ENCODE measurements at places on chromosomes 3 and 15.

DNA sequence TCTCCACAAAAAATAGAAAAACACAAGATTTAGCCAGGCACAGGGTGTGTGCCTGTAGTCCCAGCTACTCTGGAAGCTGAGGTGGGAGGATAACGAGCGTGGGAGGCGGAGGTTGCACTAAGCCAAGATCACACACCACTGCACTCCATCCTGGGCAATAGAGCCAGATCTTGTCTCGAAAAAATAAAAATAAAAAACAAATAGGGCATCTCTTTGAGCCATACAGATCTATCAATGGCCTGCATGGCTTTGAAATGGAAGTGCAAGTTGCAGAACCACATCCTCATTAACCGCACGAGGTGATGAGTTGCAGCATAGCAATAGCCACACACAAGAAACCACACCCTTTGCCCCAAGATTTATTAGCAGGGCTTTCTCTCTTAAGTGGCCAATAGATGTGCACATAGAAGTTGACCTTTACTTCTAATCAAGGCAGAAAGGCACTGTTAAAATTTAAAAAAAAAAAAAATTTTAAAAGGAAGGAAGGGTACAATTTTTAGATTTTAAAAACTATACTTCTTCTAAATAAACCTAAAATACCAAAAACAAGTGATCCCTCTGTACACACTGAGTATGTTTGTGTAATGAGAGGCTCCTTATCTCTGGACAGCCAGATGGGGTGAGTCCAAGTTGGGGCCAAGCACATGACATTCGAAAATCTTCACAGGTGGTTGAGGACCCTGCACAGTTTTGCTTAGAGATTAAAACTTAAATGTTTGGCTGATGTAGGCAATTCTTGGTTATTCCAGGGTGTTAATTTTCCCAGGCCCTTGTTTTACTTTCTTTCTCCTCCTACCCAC is 53.4 kb downstream of the FILIP1L start:
- DNase-seq = no peak

- DNase-seq = no peak
Measured at GRCh38 chr15:89074402-89075012, 13.7 kb upstream of the ABHD2 start.

DNA sequence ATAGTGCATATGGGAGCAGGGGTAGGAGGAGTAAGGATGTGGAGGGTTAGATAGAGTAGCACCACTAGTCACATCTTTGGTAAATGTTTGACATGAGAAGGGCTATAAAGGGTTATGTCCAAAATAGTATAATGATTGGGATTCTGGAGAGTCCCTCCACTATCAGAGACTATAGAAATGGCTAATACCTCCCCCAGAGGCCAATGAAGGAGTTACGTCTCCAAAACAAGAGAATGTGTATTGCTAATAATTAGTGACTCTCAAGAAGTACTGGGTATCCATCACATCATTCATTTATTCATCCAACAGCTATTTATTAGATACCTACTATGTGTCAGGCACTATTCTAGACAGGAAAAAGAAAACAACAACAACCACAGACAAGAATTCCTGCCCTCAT is 203.7 kb upstream of the UMPS start:
- no peak for DNase-seq

DNA sequence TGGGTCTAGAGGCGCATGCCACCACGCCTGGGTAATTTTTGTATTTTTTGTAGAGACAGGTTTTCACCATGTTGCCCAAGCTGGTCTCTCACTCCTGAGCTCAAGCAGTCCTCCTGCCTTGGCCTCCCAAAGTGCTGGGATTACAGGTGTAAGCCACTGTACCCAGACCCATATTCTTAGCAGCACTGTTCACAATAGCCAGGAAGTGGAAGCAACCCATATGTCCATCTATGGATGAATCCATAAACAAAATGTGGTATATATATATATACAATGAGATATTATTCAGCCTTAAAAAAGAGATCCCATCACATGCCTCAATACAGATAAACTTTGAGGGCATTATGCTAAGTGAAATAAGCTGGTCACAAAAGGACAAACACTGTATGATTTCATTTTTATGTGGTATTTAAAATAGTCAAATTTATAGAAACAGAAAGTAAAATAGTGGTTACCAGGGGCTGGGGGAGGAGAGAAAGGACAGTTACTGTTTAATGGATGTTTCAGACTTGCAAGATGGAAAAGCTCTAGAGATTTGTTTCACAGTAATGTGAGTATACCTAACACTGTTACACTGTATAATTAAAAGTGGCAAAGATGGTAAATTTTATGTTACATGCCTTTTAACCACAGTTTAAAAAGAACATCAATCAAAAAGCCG is 35.7 kb upstream of the GRAMD1C start:
- no peak for DNase-seq

- DNase-seq = no peak
Measured at GRCh38 chr3:11096266-11097139, 57.8 kb upstream of the HRH1 start.

GRCh38 chr15:67407786-67408185 is 113.1 kb upstream of the C15orf61 start:
- no peak for DNase-seq

GRCh38 chr3:142597906-142598305 is 1.7 kb downstream of the PLS1 start:
- no peak for DNase-seq

GRCh38 chr3:149954812-149955211 is 15.9 kb downstream of the PFN2 start:
- no peak for DNase-seq

DNA sequence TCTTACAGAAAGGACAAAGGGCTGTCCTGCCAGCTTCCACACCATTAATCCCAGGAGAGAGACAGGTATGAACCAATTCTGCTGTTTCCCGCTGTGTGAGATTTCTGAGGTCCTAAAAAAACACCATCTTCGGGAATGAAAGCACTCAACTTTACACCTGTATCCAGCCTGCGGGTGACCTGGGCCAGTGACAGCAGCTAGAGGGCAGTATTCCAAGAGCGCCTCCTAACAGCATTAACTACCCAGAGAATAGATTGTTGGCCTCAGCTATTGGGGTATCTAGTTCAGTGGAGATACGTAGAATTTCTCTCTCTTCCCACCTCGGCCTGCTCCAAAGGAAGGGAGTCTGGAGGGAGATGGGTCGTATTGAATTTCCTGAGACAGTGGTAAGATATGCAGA is 55.1 kb downstream of the WDR76 start:
- no peak for DNase-seq

DNA sequence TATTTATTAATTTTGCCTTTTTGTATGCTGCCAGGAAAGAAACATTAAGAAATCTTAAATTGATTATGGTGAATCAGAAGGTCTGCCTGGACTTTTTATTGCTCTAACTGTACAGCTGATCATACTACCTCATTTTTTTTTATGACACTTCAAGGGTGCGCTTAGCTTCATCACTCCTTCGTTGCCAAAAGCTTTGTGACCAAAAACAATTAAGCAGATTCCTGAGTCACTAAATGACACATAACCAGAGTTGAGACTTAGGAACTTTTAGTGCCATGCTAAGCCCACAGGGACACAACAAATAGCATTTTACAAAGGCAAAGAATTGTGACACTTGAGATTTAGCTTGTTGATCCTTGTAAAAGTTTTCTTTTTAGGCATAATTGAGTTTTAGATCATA is 4.9 kb downstream of the ADIPOQ start:
- DNase-seq = no peak

DNA sequence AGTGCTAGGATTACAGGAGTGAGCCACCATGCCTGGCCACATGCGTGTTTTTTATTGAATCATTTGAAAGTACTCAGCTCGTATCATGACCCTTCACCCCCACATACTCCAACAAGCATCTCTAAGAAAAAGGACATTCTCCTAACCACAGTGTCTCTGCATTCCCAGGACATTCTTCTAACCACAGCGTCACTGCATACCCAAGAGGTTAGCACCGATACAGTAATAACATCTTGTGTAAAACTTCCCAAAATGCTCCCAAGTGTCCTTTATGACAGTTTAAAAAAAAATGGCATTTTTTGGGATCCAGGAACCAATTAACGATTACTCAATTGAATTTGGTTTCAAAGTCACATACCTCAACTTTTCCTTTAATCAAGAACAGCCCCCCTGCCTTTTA is 39.6 kb downstream of the FLNB start:
- DNase-seq = no peak

DNA sequence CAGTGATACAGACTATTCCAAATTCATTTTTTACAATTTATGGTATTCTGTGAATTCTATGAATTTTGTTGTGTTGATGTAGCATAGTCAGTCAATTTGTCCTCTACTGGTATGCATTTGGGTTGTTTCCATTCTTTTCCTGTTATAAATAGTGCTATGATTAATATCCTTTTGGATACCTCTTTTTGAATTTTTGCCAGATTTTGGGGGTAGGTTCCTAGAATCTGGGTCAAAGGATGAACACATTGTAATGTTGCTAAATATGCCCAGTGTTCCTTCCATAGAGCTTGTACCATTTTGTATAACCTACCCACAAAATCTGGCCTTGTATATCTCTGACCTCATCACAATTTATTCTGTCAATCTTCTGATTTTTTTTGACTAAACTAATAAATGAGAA is 44.4 kb upstream of the C3orf38 start:
- DNase-seq = no peak

DNA sequence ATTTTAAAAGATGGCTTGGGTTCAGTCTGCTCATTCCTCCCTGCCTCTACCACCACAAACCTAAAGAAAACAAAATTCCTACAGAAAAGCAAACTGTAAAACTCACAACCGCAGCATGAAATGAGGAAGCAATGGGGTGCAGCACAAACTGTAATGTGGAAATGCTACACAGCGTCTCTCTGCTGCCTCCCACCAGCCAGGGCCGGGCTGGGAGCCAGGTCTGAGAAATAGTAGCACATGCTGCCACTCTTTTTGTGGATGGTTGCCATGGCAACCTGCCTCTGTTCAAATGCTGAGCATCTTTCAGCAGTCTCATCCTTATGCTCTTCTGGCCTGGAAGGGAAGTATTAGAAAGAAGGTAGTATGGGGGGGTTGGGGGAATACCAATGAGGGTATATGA is 55.4 kb downstream of the EOMES start:
- DNase-seq = peak; percentile 65

DNA sequence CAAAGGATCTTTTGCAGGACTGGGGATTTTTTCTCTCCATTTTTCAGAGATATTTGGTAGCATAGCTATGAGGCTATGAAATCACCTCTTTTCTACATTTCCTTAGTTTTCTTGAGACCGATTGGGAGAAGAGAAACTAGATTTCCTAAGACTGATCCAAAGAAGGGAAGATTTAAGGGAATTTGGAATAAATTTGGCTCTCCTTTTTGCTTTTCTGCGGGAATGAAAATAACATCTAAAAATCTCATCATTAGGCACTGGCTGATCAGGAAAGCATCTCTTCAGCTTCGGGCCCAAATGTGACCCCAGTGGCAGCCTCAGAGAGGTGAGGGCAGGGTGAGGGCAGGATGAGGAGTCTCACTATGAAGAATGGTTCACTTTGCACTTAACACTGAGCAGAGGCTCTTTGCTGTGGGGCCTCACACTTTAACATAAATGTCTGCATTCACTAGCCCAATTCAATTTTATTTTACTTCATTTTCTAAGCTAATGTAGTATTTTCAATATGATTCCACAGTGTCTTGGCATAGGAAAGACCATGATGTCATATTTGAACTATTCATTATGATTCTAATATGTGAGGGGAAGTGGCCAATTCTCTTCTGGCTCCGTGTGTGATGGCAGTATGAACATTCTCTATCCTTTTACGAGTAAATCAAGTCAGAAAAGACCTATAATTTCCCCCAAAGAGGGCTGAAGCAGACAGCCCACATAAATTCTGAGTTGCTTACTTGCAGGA is 193.2 kb downstream of the MEX3B start:
- DNase-seq = no peak

GRCh38 chr15:65033659-65034269 is 4.3 kb upstream of the MTFMT start:
- no peak for DNase-seq

DNA sequence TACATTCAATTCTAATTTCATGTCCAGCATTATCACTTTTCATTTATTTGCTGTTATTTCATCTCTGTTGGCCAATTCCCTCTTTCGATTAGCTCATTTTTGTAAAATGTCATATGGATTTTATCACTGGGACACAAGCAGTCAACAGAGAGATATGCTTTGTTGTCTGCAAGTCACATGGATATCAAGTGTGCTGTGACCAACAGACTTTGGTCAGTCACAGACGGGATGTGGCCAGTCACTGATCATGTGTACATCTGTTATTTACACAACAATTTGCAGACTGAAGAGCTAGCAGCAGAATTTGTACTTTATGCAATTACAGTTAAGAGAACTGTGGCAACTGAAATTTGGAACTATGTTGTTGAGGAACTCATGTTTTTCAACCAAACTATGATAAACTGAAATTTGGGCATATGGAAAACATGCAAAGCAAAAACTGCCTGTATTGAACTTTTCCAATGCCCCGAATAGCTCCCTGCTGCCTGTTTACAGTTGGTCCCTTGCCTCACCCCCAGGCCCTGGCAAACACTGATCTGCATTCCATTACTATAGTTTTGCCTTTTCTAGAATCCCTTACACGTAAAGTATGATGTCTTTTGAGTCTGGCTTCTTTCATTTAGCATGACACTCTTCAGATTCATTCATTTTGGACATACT is 104.4 kb downstream of the RPL22L1 start:
- no peak for DNase-seq

GRCh38 chr15:42457445-42458442 is 33.2 kb downstream of the ZNF106 start:
- peak; percentile 25 for DNase-seq

DNA sequence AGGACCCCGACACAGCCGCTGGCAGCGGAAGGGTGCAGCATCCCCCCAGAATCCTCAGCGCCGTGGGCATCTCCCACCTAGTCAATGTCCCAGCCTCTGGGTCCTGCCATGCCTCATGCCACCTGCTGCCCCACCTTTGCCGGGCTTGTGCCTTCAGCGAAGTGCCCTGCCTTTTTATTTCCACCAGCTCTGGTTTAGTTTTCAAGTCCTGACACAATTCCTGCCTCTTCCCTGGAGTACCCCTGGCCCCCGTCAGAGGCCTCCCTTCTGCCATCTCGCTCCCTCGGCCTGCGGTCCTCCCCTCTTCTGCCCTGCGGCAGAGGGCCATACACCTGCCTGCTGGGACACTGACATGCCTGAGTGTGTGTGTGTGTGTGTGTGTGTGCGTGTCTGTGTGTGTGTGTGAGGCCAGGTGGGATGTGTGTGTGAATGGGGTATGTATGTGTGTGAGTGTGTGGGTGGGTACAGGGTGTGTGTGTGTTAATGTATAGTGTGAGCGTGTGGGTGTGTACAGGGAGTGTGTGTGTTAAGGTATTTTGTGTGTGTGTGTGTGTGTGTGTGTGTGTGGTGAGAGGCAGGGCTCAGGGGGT is 129.9 kb downstream of the SMAD6 start:
- DNase-seq = no peak
